Activated gamma-delta T cell (primary cell): ENCODE measurements at places on chromosomes 6 and 20.

DNA sequence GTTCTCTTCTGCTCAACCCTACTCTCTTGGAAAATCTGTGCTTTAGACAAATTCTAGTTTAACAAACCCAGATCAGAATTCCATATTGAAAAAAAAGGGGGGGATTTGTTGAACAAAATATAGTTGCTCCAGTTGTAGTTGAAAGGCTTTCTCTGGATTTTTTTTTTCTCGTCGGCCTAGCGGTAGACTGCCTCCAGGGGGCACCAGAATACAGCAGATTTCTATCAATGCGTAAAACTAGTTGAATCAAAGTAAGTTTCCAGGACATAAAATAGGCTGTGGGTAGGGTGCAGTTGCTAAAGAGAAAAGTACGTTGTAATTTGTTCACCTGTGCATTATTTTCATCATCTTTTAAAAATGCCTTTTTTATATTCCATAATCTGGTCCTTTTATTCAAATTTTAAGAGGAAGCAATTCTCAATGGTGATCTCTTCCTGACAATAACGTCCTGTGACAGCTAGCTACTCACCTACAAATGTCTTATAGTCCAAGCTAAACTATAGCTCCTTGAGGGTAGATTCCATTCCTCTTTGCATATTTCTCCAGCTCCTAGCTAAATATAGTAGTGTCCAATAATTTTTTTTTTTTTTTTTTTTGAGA is 105.4 kb downstream of the PERP start:
- no peak for DNase-seq

- no peak for DNase-seq
These were observed 39.7 kb downstream of the SH3BGRL2 start for GRCh38 chr6:79670789-79671188.

- DNase-seq, result no peak
These were observed 414.3 kb downstream of the SAMD5 start for GRCh38 chr6:147922799-147923198.

DNA sequence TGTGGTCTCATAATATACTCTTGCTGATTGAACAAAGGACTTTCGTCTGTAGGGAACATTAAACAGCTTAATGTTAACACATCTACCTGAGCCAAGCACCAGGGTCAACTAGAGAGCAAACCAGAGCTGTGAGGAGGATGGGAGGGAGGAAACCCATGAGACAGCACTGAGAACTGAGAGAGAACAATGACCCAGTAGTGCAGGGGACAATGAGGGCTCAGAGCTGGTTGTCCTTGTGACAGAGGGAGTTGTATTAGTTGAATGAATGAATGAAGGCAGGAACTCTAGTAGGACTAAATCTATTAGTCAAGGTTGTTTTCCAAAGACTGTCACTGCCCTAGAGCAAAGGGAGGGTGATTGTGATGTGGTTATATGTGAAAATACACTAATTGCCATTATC is 28.2 kb upstream of the GSTA4 start:
- DNase-seq, result no peak

GRCh38 chr6:84082689-84083265 is 49.2 kb downstream of the MRAP2 start:
- no peak for DNase-seq

GRCh38 chr6:71498638-71499037 is 210.0 kb downstream of the OGFRL1 start:
- DNase-seq, result no peak

DNA sequence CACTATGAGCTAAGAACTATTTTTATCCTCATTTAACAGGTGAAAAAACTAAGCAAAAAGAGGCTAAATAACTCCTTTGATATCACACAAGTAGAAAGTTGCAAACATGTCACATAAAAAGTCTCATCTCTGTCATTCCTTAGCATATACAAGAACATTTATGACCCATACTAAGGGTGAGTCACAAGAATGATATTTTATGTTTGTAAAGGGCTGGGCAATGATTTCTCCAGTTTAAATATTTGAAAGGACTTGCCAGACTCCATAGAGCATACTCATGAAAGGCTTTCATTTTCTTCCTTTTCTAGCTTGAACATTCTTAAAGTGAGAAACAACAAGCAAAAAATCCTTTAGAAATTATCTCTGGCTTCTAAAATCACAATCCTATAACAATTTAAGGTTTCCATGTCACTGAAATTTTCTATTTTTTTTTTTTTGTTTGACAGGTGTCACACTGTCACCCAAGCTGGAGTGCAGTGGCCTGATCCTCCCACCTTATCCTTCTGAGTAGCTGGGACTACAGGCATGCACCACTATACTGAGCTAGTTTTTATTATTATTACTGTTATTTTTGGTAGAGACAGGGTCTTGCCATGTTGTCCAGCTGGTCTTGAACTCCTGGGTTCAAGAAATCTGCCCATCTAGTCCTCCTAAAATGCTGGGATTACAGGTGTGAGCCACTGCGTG is 338.0 kb upstream of the KHDRBS2 start:
- DNase-seq, result no peak

GRCh38 chr20:17504066-17504897 is 26.9 kb downstream of the BFSP1 start:
- no peak for DNase-seq

GRCh38 chr6:30829033-30829432 is 55.3 kb upstream of the DDR1 start:
- DNase-seq, result no peak

DNA sequence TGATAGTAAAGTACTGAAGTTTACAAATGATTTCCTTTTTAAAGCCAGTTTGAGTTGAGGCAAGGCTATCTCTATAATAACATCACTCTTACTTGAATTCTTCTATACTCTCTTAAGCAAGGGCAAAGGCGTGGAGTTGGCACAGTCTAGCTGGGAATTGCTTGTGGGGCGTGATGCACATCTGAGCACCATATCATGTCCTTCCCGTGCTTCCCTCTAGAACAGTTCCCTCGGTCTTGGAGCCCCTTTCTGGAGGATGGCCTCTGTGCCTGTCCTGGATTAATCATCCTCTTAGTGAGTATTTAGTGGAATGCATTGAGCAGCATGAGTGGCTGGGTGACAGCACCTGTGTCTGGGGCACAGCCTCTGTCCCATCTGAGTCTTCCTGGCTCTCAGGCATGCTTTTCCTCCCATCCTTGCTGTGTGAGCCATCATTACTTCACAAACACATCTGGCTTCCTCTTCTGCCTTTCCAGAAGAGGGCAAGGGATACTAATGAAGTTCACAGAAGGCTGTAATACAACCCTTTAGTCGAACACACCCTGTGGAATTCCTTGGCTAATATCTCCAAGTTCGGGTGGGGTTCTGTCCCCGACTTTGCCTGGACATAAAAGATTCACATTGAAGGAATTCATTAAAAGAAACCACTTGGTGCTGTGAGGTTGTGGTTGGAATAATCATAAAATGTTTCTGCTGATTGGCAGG is 188.2 kb downstream of the FNDC1 start:
- DNase-seq, result no peak

DNA sequence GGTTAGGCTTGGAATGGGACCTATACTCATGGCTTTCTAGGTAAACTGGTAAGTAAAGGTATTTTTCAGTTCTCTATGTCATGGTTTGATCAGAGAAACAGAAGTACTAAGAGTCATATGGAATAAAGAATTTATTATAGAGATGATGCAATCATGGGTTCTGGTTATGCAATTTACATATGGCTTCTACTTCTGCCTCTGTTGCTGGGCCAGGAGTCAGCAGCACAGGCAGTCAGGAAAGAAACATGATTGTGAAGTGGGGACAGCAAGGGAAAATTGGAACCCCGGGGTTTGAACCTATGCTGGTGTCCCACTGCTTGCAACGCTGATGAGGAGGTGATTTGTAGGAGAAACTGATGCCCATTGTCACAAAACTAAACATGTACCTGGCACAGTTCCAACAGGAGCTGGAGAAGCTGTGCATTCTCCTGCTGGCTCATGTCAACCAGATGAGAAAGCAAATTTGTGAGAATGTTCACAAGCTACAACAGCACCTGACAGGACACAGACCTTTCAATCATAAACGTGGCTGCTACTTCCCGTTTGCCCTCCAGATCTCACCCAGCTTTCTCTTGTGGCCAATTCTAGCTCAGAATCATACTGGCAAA is 887.1 kb downstream of the TFAP2A start:
- no peak for DNase-seq

DNA sequence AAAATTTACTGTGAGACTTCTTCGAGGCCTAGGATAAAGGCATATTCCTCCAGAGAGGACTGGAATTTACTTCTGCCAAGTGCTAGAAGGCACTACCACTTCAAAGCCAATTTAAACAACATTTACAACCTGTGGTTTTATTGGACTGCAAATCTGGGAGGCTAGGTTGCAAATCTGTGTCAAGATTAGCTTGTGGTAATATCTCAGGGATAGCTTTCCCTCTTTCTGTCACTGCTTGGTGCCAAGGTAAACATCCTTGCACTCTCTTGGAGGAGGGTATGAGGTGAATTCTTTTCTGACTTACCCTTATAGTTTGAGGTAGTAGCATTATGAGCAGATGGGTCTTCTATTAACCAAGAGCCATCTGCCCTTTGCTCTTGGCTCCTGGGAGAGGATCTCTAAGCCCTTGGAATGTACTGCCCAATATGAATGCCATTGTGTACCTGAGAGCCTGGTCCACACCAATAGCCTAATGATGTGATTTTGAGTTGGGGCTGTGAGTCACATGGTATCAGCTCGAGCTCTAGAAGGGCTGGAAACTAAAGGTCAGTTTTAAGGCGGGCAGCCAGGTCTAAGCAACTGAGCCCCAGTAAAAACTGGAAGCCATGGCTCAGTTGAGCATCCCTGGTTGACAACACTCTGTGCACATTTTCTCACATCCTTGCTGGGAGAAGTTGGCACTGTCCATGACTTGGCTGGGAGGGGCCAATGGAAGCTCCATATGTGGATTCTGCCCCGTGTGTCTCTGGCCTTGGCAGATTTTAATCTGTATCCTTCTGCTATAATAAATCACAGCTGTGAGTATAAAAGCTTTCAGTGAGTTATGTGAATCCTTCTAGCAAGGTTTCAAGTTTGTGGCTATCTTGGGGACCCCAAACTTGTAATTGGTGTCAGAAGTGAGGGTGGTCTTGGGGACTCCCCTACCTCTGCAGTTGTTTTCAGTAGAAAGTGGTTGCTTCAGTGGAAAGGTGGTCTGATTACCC is 188.1 kb downstream of the UBE3D start:
- no peak for DNase-seq

- DNase-seq, result no peak
These were observed 429.3 kb upstream of the SULF2 start for GRCh38 chr20:48214601-48215000.

- no peak for DNase-seq
These were observed 26.1 kb upstream of the TBC1D7 start for GRCh38 chr6:13354331-13355042.

GRCh38 chr20:17885544-17885943 is 83.0 kb downstream of the SNX5 start:
- DNase-seq, result no peak

- no peak for DNase-seq
These were observed 13.6 kb downstream of the GLP1R start for GRCh38 chr6:39062014-39062740.

GRCh38 chr6:5132731-5133130 is 47.6 kb downstream of the PPP1R3G start:
- no peak for DNase-seq

DNA sequence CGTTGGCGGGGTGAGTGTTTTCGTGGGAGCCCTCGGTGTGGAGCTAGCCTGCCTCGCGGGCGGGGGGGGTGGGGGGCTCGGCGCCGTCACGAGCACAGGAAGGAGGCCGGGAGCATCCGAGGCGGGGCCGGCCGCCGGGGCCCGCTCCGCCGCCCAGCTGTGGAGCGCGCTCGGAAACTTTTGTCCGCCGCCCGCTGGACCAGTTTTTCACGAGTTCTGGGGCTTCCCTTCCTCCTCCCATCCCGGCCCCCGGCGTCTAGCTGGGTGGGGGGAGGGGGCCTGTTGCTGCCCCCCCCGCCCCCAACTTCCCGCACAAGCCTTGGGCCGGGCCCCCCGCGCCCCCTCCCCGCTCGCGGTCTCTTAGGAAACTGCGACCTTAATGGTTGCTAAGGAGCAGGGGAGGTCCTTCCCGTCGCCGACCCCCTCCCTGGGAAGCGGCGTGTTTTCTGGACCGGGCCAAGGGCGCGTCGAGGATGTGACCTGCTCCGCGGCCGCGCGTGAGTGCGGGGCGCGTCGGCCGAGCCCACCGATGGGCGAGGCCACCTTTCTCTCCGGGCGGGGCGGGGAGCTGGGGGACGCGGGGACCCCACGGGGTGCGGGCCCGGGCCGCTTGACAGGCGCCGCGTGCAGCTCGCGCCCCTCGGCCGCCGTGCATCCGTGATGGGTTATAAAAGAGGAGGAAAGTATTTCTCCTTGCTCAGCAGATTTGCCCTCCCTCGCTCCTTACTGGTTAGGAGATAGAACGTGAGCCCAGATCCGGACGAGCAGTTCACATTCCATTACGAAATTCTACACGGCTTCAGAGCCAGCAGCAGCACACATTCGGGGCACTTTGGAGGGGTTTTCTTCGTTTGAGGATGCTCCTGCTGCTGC is 1.4 kb downstream of the RREB1 start:
- DNase-seq, result peak; percentile 31

GRCh38 chr6:168937054-168937453 is 316.6 kb downstream of the THBS2 start:
- DNase-seq, result no peak

DNA sequence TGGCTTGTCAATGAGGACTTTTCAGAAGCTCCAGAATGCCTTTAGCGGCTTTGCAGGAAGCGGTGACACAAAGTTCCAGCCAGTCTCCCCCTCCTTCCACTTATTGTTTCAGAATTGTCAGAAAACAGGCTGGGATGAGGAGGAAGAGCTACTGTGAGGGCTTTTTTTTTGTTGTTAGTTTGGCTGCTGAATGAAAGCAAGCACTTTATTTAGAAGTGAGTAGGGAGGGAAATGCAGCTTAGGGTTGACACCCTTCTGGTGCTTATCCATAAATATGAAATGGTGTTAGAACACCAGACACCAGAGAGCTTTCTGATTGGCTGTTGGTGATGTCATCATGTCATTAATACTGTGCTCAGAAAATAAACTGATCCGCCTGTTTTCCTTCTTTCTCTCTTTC is 251.5 kb downstream of the SOX4 start:
- DNase-seq, result no peak

DNA sequence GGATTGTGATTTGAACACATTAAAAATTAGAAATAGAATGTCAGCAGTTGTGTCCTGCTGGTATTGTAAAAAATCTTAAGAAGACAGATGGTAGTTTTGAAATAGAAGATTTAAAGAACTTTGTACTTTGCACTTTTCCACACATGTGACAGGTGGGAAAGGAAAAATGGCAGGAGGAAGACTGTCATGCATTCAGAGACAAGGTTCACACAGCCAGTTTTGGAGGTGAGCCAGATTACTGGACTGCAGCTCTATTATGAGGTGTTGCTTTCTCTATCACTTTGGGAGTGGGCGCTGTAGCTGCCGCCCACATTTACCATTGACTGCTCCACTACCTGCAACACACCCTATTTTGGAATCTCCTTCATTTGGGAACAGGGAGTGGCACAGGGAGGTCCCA is 12.1 kb upstream of the NDUFAF4 start:
- DNase-seq, result no peak

GRCh38 chr6:53615633-53616449 is 49.7 kb downstream of the KLHL31 start:
- DNase-seq, result no peak

- no peak for DNase-seq
These were observed 47.9 kb upstream of the CITED2 start for GRCh38 chr6:139422105-139423036.
